Stimulated activated CD4-positive, alpha-beta T cell treated with anti-CD3 and anti-CD28 coated beads, Interleukin-12 subunit alpha, Interleukin-12 subunit beta, amount 100 ng/mL, for 48 hours (primary cell): ENCODE measurements at places on chromosomes 13 and 19.
A peak's percentile ranks its signal among the peaks of the same experiment; 100 is the strongest.

DNA sequence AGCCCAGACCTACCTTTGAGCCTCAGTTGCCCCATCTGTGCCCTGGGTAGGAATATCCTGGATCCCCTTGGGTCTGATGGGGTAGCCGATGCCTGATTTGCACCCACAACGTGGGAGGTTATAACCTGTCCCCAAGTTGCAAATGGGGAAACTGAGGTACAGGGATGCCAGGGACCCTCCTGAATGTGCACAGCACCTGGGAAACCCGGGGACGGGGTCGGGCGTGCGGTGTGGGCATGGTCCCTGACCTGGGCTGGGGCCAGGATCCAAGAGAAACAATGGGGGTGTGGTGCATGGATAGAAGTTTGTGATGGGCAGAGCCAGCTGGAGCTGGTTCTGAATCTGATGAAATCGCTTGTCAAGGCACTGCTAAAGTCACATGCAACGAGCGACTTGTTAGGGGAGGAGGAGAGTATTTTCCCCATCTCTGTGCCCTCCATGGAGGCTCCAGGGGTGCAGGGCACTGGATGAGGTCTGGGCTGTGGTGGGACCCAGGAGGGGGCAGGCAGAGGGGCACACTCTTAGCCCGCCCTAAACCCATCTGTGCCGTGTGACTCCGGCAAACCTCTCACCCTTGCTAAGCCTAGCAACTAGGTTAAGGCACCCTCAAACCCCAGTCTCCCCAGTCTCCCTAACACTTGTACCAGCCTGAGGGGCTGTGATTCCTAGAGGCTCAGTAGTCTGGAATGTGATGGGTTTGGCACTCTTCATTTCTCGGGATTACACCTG is 749 bp downstream of the GDF15 start:
- no peak for DNase-seq

DNA sequence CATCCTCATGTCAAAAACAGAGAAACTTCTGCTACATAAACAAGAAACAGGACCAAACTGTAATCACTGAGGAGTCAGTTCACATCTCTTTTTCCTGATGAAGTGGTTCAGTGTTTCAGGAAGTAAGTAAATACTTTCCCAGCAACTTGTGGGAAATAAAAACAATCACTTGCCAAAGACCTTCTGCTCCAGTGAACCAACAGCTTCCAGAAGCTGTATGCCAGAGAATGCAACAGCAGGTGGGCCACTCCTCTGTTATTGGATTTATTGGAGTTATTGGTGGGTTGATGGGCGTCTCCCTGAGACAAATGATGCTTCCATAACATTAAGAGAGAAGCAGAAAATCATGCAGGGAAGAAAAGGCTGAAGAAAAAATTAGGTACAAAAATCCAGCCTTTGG is 9.9 kb downstream of the SLC6A16 start:
- DNase-seq: no peak

- no peak for DNase-seq
Observed at GRCh38 chr13:75195495-75196146, 286.3 kb downstream of the TBC1D4 start.

GRCh38 chr13:31930490-31930889 is 101.1 kb upstream of the FRY start:
- DNase-seq: no peak

GRCh38 chr13:67736646-67737420 is 506.7 kb upstream of the PCDH9 start:
- DNase-seq: no peak

DNA sequence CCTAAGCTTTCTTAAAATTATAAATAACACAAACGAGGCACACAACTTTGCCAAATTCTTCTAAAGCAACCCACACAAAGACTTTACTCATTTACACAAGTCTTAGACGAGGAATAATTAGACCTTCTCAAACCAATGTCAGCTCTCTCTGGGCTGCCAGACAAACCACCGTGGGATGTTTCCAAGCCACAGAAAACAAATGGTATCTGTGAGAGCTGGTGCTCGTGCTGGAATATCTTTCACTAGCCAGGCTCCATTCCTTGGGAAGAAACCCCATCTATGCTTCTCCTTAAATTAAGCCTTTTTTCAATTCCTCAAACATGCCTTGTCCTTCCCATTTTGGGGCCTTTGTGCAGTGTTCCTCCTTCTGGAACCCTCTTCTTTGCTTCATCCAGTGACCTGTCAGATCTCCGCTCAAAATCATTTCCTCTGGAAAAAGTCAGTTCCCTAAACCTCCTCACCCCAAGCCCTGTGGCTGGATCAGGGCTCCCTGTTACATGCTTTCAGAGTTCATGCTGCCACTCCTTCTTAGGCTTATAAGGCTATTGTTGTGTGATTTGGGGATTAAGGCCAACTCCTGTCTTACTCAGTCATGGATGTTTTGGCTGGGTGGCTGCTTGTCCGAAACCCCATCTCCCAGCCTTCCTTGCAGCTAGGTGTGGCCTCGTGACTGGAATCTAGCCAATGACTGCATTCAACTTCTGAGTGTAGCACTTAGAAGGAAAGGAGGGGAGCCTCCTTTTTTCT is 64.2 kb upstream of the GTF2F2 start:
- DNase-seq: peak; percentile 26
